ENCODE measurements at places on chromosomes 13 and 19. TPM values are rescaled to one million over a fixed set of nuclear protein-coding genes. Genes with fewer than 3 reads are reported as not detected.

The CEBPG gene
- 30.9 TPM for total RNA-seq

The CACNG7 gene
- not detected for total RNA-seq

The LHB gene
- total RNA-seq: not detected

The CBY2 gene
- not detected for total RNA-seq

The GADD45B gene
- total RNA-seq: 38.1 TPM

The RPL36 gene
- 1,524 TPM for total RNA-seq

The CCL25 gene
- total RNA-seq: not detected

The GJB6 gene
- total RNA-seq: 2.4 TPM

The CGB3 gene
- not detected for total RNA-seq

The UQCR11 gene
- total RNA-seq: 266 TPM

The VSTM1 gene
- total RNA-seq: not detected

The ATP8B3 gene
- total RNA-seq: 9.6 TPM

The SLC10A2 gene
- not detected for total RNA-seq

The LRRC8E gene
- total RNA-seq: not detected
